ENCODE measurements at places on chromosomes 1 and 21.

- DNase-seq, result no peak
Measured at GRCh38 chr1:26831546-26832248, 5.2 kb downstream of the ZDHHC18 start.

DNA sequence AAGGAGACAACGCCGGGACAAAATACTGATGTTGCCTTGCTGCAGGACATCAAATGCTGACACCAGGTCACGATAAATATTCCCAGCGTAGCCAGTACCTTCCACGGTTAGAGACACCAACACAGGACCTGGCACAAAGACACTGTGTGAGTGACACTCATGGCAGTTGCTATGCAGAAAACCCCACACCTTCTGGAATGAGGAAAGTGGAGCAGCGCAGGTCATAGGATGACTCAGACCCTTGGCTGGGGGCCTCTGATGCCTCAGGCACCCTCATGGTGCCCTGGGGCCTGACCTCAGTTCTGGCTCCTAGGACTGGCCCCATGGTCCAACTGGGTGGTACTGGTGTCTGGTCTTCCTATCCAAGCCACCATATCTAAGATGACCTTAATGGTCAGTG, 7.0 kb downstream of the DCST2 start:
- DNase-seq, result no peak

- DNase-seq, result no peak
Measured at GRCh38 chr1:102102276-102102780, 105.6 kb upstream of the OLFM3 start.

DNA sequence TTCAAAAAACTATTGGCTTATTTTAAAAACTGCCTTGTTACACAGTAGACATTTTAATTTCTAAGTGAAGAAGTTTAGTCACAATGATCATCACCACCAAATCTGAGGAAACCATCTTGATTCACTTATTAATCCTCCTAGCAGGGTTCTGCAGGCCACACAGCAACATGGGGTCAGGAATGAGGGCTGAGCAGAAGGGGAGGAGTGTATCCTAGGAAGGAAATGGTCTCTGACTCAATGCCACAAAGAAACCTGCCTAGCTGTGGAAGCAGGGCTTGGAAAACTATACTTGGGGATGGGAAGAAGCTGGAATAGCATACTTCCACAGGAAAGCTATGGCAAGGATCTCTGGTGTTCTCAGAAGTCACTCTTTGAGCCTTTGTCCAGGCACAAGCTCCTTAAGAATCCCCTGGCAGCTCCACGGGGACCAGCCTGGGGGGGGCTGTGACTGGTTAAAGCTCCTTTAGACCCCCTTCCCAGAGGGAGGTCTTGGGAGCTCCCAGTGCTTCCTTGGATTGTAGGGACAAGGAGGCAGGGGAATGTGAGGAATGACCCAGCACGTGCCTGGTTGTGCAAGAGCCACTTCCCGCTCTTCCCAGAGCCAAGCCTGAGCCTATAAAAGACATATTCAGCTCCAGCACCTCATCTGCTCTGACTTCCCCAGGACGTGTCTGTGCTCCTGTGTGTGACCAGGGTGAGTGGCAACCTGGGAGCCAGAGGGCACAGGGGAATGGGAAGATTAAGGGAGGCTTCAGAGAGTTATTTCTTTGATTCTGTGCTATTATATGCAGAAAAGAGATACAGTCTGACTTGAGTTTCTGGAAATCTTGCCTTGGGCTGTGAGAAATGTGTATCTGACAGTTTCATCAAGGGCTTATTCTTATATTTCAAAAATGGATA, at the start of gene LCE2A:
LCE2A (plus strand) TSS at position 645 of the 900 bp plus-strand sequence. CDS start 557 bp downstream, outside the sequence.
- no peak for DNase-seq

Measured in skin of body (tissue), 3 donors.